SIG-M5 (cell line): ENCODE measurements at places on chromosomes 7 and 10.

DNA sequence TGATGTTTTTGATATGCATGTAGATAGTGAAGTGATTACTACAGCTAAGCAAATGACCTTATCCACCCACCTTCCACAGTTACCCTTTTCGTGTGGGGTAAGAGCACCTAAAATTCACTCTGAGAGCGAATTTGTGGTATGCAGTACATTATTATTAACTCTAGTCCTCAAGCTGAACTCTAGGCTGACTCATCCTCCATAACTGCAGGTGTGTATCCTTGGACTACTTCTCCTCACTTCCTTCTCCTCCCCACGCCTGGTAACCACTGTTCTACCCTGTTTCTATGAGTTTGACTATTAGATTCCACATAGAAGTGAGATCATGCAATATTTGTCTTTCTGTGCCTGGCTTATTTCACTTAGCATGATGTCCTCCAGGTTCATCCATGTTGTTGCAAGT, 484.6 kb downstream of the GATA3 start:
- DNase-seq = no peak

DNA sequence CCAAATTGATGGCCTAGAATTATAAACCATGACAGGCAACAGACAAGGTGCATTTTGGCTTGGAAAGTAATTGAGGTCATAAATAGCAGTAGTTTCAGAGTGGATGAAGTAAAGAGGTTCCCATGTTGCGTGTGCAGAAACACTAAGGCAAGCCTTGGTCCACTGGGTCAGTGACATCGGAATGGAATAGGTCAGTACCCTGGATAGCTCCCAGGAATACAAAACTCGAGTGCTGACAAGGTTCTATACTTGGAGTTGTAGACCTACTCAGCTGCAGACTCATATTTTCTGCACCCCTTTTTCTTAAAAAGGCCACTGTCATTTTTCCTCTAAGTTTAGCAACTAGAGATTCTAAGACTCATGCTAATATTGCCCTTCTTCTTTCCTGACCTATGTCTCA, 132.8 kb downstream of the DYNC1I1 start:
- no peak for DNase-seq

- no peak for DNase-seq
Measured at GRCh38 chr7:158353606-158354570, 233.7 kb downstream of the PTPRN2 start.

DNA sequence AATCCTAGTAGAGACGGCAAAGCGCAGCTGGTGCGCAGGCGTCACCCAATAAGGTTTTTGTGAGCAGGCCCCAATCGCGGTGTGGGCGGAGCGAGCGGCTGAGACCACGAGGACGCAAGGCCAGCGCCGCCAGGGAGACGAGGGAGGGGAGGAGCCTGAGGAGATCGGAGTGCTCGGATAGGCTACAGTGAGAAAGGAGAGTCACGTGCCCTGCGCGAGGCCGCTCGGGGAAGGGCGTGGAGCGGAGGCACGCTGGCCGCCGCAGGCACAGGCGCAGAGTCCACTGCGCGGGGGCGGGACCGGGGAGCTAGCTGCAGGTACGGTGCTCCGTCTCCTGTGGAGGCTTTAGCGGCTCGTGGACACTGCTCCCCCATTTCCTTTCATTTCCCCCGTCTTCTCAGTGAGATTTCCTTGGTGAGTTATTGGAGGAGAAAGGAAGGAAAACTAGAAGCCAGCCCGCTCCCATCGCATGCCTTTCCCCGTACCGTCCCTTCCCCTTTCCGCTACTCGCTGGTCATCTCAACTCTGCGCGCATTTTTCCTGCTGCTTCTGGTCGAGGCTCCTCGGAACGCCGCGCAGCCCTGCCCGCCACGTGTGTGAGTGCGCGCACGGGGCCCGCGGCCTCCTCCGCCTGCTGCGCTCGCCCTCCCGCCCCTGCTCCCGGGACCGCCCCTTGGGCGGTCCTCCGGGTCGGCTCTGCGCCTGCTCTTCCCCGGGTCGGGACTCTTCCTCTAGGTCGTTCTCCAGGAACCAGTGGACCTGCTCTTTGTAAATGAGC, at the start of gene THNSL1:
Gene THNSL1, plus strand, starts transcription at position 237 of the 778 bp plus-strand sequence. CDS start 6,612 bp downstream, outside the sequence.
- peak; percentile 84 for DNase-seq

DNA sequence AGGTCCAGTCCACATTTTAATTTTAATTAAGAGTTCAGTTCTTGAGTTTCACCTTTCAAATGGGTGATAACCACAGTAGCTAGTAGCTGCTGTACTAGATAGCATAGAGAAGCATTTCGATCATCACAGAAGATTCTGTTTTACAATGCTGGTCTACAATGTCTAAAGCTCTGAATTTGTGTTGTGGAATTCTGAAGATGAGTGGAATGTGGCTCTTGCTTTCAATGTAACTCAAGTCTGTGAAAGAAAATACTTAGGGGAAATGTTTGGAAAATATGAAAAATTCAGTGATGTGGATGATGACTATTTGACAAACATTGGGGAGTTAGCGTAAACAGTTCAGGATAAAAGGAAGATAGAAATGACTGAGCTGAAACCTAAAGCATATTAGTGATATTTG, 139.4 kb downstream of the GNAT3 start:
- DNase-seq = no peak

GRCh38 chr10:113854013-113854760, at the start of the genes DCLRE1A and NHLRC2:
Gene DCLRE1A (minus strand): TSS chr10:113854082. CDS start chr10:113853182, 900 bp downstream.
Gene NHLRC2 (plus strand): TSS chr10:113854661. CDS start chr10:113854873, 212 bp downstream.
- DNase-seq = no peak

DNA sequence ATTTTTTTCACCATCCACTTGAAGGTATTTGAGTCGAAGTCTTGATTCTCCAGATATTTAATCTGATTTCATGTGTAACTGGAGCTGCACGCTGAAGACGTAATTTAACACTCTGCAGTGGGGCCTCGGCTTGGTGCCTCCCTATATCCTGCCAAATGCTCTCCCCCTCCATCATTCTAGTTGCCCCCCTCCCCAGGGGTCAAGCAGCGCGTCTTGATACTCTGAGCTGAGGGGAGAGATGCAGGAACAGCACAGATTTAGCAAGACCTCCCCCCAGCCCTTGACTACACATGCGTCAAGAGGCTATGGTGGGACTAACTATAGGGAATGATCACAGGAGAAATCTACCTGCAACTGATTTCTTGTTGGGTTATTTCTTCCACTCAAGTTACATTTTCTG, 85.8 kb downstream of the PRPF18 start:
- no peak for DNase-seq

DNA sequence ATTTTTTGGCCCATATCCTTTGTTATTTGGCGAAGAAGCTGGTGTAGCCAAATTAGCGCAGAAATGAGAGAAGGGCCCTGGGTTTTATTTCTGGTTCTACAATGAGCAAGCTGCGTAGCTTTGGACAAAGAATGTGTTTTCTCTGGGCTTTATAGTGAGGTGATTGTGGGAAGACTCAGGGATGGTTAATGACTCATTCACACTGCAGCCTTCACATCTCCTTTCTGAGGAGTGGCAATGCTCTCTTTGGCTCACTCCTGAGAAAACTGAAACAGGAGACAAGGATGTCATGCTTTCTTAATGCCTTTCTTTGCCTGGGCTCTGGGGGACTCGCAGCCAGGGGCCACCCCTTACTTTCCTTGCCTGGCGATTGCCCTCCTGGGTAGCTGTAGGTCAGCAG, 271.0 kb upstream of the PODXL start:
- DNase-seq = no peak

GRCh38 chr7:156947120-156947843, 2.2 kb upstream of the NOM1 start:
- no peak for DNase-seq

DNA sequence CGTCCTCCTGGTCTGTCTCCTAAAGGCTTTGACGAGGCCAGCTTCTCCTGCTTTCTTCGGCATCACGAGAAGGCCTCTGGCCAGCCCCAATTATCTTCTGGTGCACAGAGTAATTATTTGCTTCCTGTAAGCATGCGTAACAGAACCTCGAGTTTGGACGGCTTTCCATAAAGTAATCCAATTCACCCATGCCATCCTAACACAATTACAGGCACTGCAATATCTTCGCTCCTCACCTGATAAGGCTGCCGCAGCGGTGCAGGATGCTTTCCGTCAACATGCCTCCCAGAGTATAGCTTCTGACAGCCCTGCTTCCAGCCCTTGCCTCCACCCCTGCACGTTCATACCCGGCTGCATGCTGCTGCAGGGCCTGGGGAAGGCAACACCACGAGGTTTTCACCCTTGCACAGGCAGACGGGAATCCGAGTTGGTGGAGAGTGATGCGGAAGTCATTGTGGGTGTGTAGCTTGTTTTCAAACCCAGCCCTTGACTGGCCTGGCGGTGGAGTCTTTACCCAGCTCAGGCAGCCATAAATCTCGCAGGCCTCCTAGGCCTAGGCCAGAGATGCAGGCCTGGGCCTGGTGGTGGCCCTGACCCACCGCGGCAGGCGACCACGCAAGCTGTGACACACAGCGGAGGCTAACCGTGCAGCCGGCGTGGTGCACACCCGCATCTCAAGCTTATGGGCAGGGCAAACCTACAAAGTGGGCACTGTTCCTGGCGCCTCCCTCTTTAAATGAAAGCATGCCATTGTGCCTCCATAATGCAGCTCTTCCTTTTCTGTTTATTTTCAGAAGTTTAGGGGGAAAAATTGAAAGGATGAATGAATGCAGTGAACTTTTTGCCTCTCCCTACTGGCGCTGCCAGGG, 12.7 kb downstream of the EBF3 start:
- DNase-seq = no peak

DNA sequence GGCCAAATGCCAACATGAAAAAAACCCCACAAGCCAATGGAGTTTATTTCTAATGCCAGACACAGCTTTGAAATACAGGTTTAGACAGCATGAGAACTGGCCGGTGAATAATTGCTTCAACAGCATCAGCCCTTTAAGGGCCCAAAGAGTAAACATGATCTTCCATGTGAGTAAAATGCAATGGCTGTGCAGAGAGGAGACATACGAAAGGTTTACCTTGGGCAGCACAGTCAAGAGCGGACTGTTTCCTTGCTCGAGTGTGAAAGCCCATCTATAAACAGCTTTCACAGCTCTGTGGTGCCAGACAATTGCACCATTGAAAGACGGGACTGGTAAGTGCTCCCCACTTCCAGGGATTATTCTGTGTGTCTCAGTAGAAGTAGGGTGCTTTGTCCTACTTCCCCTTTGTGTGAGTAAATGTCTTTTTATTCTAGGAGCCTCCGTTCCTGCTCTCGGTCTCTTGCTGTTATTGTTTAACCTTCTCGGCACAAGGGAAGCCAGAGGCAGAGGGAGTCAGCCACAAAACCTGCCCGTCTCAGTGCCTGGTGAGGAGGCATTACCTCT, 77.8 kb upstream of the KAT6B start:
- DNase-seq = no peak

DNA sequence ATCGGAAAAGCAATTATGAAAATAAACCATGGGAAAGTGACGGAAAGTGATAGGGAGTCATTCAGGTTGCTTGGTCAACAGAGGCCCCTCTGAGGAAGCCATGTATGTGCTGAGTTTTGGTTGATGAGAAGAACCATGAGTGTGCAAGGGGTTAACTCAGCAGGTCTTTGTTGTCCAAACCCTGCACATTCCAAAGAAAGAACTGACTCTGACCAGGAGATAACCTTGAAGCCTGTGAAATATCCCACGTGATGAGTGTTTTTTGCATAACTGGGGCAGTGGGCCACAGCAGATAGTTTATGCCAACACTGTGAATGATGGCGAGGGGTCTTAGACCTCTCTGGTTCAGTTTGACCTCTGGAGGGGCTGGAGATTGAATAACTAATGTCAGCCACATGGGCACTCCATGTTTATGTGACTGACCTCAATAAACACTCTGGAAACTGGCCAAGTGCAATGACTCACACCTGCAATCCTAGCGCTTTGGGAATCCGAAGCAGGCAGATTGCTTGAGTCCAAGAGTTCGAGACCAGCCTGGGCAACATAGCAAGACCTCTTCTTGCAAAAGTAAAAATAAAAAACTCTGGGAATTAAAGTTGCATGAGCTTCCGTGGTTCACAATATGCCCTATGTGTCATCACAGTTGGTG, 154.0 kb upstream of the FOXK1 start:
- DNase-seq = no peak

DNA sequence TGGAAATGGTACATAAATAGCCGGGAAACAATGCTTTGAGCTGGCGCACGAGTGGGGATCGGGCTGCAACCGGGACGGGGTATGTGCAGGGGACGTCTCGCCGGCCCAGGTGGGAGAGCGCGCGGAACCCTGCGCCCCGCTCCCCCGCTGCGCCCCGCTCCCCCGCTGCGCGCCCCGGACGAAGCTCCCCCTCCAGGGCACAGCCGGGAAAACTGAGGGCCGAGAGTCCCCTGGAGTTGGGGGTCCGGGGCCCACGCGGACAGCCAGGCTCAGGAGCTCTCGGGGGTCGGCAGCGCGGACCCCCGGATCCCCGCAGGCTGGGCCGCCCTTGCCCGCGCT, 514 bp downstream of the RADIL start:
- no peak for DNase-seq
